ENCODE measurements at places on chromosomes 1 and 21. TPM values are rescaled to one million over a fixed set of nuclear protein-coding genes. Genes with fewer than 3 reads are reported as not detected.

DNA sequence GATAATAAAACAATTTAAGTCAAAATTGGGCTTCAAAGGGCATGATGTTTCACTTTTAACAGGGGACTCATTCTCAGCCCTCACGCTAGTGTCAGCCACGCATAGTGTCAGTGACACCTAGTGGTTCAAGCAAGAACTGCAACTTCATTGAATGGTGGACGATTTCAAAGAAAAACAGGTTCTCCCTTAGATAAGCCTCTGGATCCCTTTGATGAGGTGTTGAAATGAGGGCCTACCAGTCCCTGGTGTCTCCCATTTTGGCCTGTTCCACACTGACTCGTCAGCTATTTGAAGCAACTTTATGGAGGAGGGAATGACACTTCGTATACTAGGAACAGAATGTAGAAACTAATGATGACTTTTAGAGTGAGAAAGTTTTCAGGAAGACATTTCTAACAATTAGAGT is 56.2 kb downstream of the FCRL5 start:
- DNase-seq, result no peak

DNA sequence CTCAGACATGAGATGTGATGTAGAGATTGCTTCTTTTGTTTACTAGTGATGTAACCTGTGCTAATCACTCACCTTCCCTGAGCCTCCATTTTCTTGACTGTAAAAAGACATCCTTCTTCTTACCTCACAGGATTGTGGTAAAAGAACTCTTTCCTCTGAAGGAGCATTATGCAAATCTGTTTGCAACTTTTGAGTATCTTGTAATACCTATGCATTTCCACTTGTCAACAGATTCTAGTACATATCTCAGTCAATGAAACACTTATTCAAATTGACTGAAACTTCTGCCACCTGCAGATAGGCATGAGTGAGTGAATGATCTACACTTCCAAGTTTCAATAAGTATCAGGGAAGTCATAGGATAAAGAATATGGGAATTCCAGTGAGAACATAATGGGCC is 174.7 kb downstream of the HHIPL2 start:
- no peak for DNase-seq

DNA sequence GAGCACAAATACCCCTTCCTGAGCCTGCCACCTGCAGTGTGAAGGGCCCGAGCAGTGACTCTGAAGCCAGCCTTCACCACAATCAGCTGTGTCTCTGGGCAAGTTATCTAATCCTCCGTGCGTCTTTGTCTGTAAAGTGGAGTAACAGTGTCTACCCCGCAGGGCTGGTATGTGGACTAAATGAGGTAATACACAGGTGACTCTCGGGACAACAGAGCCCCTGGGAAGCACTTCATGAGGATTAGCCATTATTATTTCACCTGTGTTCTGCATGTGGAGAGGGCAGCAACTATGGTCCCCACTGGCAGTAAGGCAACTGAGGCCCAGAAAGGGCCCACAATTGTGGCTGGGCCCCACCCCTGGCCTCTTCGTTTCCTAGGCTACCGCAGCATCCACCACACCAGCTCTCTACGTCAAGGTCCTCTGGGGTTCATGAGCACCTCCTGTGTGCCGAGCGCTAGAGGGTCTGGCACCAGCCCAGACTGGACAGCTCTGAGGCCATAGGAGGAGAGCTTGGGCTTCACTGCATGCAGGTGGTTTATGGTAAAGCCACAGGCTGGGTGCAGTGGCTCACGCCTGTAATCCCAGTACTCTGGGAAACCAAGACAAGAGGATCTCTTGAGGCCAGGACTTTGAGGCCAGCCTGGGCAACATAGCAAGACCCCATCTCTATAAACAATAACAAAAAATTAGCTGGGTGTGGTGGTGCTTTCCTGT is 41.3 kb upstream of the LRP8 start:
- DNase-seq, result peak; percentile 79

- DNase-seq, result no peak
These were observed 19.2 kb upstream of the B3GALT5 start for GRCh38 chr21:39593522-39593921.

The GNG4 gene
- total RNA-seq, result 0.71 TPM

The CD5L gene
- not detected for total RNA-seq
